Suppressor macrophage (primary cell): ENCODE measurements at places on chromosomes 12 and 14.

- DNase-seq, result peak; percentile 31
Observed at GRCh38 chr12:111685322-111685810, 390 bp downstream of the BRAP start.

- DNase-seq, result no peak
Observed at GRCh38 chr12:3662521-3662921, 90.4 kb downstream of the CRACR2A start.

DNA sequence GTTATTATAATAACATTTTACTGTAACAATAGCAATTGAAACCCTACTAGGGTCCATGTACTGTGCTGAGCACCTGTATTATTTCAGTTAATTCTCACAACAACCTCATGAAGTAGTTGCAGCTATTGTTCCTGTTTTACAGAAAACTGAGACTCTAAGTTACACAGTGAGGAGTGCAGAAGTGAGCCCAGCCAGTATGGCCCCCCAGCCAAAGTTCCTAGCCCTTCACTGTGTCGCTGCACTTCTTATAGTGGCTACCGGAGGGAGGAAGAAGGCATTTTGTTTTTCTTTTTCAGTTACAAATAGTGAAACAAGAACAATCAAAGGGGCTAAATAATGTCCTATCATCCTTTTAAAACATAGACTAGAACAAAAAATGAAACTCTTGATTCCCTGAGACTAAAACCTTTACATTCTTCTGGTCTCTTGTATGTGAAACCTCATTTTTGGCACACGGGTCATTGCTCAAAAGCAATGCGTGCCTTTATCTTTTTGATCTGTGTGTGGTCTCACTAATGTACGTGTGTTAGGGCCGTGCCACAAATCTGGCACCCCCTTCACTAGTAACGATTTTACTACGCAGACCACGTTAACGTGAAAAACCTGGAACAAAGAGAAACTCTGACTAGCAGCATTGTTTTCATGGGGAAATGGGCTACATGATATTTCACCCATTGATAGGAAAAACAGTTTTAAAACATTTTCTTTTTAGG lies 88.7 kb downstream of the LLPH start:
- no peak for DNase-seq

GRCh38 chr12:3168223-3169221 lies 91.3 kb downstream of the TSPAN9 start:
- DNase-seq, result peak; percentile 27

DNA sequence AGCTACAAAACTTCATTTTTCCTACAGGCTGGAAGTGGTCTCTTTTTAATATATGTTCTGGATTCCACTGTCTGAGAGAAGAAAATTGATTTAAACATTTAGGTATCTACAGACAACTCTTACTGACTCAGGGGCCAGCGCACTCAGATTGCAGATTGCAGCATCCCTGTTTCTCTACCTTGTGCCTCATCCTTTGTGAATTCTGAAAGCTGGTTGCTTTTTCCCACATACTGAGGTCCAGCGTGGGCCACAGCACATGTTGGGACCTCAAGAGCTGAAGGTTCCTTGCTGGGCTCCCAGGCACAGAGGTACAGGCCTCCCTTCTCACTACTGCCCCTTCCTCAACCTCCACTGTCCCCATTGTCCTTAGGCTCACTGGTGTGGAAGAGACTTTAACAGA lies 101.7 kb upstream of the CCDC175 start:
- DNase-seq, result no peak

DNA sequence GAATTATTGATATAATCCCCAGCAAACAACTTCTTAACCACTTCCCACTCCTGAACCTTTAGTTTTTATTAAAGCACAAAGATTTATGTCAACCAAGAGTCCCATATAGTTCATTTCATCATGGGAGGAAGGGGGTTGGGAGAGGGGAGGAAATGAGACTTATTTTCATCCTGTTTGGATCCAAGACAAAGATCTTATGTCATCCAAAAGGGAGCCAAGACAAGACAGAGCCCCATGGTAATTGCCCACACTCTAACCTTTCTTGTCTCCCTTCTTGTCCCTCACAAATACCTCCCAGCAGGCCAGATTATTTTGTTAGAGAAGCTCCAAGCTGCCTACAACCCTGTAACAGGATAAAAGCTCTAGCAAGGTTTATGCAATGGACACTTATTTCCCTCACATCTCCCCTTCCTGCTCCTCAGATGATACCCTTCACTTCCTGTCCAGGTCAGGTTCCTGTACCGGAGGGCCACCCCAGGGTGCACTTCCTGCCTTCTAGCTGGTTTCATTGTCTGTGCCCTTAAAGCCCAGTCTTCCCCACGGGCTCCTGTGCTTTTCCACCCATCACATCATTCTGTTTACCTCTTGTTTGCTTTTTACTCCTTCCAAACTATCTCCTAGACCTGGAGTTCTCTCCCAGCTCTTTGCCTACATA lies 123.7 kb upstream of the MDM1 start:
- no peak for DNase-seq

- peak; percentile 58 for DNase-seq
Observed at GRCh38 chr12:27123642-27124041, 41.3 kb upstream of the C12orf71 start.

- no peak for DNase-seq
Observed at GRCh38 chr12:85147331-85147730, 111.2 kb downstream of the LRRIQ1 start.

DNA sequence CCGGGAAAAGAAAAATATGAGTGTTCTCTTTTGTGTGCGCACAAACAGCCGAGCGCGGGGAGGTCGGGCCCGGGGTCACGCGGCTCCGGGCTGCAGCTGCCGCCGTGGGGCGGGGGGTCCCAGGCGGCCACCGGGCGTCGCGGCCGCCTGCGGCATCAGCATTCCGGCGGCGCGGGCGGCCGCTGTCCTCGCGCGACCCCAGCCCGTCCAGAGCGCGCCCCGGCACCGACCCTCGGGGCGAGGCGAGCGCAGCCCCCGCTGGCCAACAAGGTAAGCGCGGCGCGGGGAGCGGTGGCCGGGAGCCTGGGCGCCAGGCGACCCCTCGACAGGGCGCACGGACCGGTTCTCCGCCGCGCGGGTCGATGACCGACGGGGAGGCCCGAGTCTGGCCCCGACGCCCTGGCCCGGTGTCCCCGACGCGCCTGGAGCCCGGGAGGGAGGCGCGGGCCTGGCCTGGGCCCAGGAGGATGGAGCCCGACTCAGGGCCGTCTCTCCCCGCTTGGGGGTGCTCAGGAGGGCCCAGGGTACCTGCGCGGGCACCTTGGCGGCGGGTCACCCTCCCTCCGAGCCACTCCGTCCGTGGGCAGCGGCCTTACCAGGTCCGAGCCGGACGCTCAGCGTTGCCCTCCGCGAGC lies 103.9 kb upstream of the DIO3 start:
- DNase-seq, result no peak

- no peak for DNase-seq
Observed at GRCh38 chr14:91219517-91220389, 24.8 kb downstream of the GPR68 start.

- DNase-seq, result no peak
Observed at GRCh38 chr12:86331012-86331411, 74.8 kb upstream of the MGAT4C start.

GRCh38 chr12:31019976-31020375 lies 53.7 kb upstream of the DDX11 start:
- no peak for DNase-seq

GRCh38 chr12:78562368-78563205 lies 302.0 kb upstream of the SYT1 start:
- no peak for DNase-seq

DNA sequence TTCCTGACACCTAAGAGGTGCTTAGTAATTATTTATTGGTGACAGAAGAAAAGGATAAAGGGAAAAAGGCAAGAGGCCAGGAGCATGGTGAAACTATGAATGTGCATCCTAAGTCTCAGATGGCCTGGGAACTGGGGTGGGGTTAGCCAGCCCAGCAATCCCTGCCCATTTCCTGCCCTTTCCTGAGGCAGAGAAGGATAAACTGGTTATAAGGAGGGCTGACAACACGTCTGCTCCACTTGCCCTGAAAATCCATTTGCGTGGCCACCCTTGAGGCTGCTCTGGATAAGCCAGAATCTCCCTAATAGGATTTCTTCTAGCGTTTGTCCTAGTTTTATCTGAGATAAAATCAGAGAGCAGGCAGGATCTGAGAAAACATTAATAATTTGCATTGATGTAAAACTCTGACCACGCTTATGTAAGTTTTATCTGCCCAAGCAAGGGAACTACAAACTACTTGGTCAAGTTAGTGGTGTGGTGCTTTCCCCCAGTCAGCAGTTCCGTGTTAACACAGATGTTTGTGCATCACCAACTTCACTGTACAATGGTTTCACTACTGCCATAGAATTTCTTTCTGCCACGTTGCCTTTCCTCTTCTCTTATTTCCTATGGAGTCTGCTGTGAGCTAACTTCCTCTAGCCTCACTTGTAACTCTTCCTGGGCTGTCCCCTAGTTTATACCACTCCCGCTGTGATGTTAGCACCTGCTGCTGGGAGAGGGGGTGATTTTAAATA lies 392.7 kb downstream of the RPS29 start:
- no peak for DNase-seq

GRCh38 chr12:4031703-4032291 lies 158.6 kb upstream of the PARP11 start:
- peak; percentile 88 for DNase-seq

DNA sequence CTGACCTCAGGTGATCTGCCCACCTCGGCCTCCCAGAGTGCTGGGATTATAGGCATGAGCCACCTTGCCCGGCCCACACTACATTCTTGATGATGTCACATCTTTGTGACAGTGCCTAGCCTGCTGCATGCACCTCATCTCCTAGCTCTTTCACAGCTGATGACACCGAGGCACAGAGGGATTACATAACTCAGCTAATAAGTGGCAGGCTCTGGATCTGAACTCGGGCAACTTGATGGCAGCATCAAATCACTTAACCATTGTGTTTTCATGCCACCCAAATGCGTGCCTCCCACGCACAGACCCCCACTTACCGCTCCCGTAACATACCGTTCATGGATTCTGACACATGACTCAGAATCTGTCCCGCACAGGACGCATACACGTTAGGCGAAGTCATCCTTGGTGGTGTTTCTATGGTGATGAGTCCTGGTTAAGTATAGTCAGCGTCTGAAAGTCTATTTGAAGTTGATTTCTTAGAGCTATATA lies 7.4 kb downstream of the TMEM120B start:
- DNase-seq, result peak; percentile 10

- no peak for DNase-seq
Observed at GRCh38 chr12:132485619-132486018, 4.3 kb upstream of the FBRSL1 start.

DNA sequence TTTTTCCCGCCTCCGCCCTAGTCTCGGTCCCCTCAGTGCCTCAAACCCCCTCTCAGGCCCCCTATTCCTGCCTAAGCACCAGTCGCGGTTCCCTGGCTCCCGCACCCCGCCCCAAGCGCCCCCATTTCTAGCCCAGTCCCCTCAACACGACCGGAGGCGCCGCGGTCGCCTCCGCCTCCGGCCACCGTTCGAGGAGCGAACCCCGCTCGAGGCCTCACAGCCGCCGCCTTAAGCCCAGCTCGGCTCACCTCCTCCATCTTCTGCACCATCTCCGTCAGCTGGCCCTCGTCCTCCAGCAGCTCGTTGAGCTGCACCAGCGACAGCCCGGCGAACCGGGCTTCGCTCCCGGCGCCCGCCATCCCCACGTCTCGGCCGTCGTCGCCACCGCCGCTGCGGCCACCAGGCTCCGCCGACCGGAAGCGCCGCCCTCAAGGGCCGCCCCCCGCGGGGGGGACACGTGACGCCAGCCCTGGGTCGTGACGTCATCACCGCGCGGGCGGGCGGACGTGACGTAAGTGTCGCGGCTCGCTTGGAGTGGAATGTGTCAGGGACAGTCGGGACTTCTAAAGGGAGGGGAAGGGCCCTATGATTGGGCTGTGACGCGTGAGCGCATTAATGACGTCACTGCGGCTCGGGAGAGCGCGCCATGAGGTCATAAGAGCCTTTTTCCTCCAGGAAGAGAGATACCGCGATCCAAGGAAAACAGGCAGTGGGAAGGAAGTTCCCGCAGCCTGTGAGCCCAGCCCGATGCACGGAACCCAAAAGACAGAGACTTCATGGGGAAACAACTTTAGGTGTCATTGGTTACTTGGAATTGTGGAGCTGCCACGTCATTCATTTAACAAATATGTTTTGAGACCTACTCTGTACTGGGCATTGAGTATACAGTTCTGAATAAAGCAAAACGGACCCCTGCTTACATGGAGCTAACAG lies at the start of gene VPS37B:
Gene VPS37B, minus strand, starts transcription at position 421 of the 933 bp plus-strand sequence. Its CDS starts 62 bp downstream, at position 359.
- peak; percentile 96 for DNase-seq

DNA sequence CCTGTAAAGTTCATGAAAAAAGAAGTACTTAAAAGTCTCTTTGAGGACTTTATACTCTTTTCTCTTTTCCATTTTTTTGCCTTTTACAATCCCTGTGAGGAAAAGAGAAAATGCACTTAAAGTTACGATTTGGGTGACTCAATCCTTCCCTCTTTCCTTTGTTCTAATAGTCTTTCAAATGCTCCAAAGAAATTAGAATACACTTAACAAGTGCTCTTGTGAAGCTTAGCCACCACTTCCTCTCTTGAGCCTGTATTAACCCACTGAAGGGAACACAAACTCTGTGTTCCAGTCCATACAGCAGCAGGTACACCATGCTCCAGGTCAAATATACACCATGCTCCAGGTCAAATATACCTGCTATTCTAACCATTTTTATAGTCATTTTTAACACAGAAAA lies 581.1 kb upstream of the MGAT4C start:
- no peak for DNase-seq

GRCh38 chr12:100199023-100199346 lies 1.6 kb upstream of the ACTR6 start:
- no peak for DNase-seq

GRCh38 chr12:85188619-85189018 lies 91.4 kb upstream of the ALX1 start:
- DNase-seq, result no peak

GRCh38 chr14:104784846-104785707 lies 10.5 kb downstream of the AKT1 start:
- no peak for DNase-seq

DNA sequence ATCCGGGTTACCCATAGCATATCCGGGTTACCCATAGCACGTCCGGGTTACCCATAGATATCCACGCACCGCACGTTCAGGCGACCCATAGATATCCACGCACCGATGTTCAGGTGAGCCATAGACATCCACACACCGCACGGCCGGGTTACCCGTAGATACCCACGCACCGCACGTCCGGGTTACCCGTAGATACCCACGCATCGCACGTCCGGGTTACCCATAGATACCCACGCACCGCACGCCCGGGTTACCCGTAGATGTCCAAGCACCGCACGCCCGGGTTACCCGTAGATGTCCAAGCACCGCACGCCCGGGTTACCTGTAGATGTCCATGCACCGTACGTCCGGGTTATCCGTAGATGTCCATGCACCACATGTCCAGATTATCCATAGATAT lies 60.3 kb upstream of the SYT1 start:
- no peak for DNase-seq

- DNase-seq, result no peak
Observed at GRCh38 chr14:26026384-26026783, 571.4 kb downstream of the NOVA1 start.

- peak; percentile 41 for DNase-seq
Observed at GRCh38 chr12:26867080-26867479, 34.1 kb upstream of the ITPR2 start.

GRCh38 chr14:65040666-65041433 lies 54.2 kb downstream of the FNTB start:
- no peak for DNase-seq
